ENCODE measurements at places on chromosomes 11 and 22.

- no peak for DNase-seq
Measured at GRCh38 chr11:119807841-119808240, 78.8 kb upstream of the NECTIN1 start.

DNA sequence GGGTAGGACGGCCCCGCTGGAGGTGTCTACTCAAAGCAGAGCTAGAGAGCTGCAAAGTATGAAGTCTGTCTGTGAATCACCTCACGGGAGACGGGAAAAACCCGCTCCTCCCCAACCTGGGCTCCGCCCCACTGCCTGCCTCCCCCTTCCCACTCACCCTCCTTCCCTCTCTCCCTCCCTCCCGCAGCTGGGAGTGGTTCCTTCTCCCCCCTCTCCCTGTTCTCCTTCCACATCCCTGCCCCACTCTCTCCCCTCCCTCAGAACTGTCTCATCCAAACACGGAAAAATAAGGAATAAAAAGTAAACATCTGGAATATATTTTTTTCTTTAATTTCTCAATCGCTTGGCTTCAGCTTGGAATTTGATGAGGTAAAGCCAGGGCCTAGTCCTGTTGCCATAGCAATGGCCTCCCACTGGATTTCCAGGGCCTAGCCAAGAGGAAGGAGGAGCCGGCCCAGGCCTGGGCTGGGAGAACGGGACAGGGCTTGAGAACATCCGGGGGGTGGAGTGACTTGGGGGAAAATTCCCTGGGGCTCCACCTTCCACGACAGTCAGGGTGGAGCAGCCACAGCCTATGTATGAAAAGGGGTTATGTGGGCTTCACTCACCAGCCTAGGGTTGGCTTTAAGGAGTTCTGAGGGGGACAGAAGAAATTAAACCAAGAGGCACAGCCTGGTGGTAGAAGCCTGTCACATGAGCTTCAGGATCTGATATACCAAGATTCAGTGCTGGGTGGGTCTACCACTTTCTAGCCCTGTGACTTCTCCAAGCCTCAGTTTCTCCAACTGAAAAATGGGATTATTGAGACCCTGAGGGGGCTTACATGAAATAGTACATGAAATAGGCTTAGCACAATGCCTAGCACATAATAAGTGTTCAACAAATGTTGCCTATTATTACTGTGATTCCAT is 2.2 kb downstream of the TNKS1BP1 start:
- no peak for DNase-seq

DNA sequence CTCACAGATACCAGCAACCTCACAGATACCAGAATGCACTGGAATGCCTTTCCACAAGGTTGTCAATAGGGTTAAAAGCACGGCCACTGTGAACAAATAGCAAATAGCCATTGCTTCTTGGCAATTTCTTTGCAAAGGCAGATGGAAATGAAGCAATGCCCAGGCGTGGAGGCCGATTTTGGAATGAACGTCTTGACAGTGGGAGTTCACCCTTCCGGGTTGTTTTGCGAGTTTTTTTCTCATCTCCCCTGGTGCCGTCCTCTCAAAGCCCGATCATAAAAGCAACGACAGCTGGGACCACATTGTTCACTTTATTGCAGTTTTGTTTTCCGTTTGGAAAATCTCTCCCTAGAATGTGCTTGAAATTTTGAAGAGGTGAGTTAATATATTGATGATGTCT is 38.0 kb upstream of the CD82 start:
- no peak for DNase-seq

- no peak for DNase-seq
Measured at GRCh38 chr11:117459979-117460300, 132.3 kb downstream of the CEP164 start.

DNA sequence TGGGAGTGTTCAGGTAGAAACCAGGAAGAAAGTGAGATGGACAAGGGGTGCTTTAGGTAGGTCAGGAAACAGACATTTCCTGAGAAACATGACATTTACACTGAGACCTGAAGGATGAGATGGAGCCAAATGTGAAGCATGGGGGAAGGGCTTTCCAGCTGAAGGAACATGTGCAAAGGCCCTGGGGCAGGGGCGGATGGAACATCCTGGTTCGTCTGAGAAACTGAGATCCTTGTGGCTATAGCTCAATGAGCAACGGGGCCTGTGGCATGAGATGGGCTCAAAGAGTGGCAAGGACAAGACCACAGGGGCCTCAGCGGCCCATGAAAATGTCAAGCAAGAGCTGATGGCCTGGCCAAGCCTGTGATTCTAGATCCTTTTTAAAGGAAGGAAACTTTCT is 127.4 kb downstream of the DSCAML1 start:
- DNase-seq: no peak
